ENCODE measurements at places on chromosomes 2 and 18.
A peak's percentile ranks its signal among the peaks of the same experiment; 100 is the strongest.

GRCh38 chr2:135494503-135494902 is 36.5 kb downstream of the ZRANB3 start:
- no peak for DNase-seq

GRCh38 chr18:42559069-42559690 is 556.3 kb downstream of the RIT2 start:
- DNase-seq = no peak

DNA sequence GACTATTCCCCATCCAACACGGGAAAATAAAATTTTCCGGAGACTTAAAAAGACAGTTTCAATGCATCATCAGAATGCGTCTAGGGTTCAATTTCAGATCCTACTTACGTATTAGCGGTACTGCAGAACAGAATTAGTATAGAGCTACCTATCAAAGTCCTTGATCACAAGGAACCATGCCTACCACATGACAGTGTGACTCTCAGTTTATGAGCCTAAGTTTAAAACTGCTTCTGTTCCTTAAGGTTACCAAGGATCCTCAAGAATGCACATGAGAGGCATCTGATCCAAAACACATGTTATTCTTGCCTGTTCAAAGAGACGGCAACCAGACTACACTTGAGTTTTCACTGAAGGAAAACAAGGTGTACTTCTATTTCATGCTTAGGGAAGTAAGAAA is 369.7 kb downstream of the EPHA4 start:
- no peak for DNase-seq

DNA sequence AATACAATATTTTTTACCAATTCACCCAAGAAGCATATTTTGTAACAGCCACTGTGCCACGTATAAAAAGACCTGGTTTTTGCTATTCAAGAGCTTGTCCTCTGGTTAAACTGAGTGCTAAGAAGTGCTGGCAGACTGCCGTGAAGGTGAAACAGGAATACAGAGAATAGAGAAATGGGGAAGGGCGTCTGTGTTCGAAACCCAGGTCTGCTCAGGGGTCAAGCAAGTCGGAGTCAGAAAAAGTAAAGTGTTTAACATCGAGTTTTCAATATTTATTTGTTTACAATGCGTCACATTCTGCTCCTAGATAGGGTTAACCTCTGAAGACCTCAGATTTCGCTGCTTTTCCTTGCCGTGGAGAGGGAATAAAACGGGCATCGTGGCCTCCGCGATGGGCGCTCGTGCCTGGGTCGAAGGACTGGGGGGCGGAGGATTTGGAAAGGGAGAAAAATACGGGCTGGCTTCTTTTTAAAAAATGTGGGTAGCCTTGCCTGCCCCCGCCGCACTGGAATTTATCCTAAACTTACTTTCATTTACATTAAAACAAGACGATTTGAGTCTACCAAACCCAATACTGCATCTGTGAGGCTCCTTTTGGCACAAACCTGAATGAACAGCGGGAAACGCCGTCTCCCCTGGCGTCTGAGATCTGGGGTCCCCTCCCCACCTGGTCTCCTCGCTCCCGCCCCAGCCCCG is 1.1 kb upstream of the SNTG2 start:
- DNase-seq = no peak

DNA sequence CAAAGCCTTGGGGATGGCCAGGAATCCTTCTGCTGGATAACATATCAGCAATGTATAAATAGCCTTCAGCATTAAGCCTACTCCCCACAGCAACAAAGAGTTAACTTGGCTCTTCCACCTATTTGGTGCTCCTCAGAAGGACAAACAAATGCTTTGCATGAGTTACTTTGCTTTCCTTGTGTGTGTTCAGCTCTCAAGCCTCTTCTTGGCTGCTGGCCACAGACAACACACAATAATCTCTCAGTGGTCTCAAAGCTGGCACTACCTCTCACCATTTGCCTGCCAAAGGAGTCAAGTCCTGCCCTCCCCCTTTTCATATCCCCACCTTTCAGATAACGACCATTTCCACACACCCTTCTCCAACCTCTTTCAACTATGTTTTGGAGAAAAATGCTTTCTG is 17.5 kb downstream of the FTCDNL1 start:
- DNase-seq = no peak

GRCh38 chr2:39264733-39265132 is 21.0 kb upstream of the CDKL4 start:
- no peak for DNase-seq

DNA sequence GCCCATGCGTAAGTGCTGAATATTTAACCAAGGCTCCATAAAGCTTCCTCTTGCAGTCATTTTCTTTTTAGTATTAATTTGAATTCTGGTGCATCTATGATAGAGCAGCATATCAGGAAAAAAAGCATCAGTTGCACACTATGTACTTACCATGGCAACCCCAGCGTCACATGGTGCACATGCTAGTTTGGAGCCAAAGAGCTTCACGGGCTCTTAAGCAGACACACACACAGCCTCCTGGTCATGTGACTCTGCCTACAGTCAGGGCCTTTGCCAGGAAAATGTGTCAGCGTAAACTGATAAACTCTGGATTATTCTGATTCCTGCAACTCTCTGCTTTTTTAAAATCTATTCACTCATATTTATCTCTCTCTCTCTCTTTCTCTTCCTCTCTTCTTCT is 30.2 kb downstream of the NYAP2 start:
- peak; percentile 38 for DNase-seq

DNA sequence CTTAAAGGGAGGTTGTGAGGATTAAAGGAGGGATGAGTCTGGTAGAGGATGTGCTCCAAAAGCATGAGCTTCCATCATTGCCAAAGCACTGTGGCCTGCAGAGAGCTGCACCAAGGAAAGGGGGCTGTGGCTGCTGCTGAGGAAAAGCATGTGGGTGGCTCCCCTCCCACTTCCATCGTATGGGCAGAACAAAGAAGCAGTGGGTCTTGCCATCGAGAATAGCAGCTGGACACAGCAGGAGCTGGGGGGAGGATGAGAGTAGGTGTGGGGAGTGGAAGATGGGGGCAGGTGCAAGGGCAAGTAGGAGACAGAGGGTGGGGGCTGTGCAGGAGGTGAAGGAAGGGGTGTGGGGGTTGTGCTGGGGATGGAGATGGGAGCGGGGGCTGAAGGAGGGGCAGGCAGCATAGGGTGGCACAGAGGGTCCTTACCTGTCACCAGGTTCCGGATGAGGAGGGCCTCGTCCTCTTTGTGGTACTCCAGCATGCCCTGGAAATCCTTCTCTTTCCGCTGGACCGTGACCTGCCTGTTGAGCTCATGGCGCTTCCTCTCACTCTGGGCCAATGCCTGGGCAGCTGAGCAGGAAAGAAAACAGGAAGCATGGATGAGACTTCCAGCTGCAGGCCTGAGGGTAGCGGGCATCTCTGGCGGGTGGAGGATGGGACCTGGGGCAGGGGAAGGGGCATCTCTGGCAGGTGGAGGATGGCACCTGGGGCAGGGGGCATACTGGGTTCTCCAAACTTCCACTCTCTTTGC is 33.6 kb upstream of the ACAA2 start:
- DNase-seq = no peak

DNA sequence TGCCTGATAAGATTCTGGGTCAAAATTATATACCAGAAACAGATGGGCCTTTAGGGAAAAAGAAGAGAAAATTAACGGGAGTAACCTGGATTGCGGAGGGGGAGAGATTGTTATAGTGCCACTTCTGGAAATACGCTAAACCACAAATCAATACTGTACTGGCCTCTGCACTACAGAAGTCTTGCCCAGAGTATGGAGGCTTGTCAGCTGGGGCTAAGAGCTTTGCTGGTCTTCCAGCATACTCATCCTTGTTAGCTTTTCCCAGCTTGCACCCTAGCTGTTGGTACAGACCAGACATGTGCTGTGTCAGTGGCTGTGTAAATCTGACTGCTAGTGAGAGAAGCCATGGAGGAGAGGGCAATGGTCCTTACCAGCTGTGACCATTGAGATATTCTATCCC is 8.9 kb downstream of the AGBL5 start:
- DNase-seq = no peak

DNA sequence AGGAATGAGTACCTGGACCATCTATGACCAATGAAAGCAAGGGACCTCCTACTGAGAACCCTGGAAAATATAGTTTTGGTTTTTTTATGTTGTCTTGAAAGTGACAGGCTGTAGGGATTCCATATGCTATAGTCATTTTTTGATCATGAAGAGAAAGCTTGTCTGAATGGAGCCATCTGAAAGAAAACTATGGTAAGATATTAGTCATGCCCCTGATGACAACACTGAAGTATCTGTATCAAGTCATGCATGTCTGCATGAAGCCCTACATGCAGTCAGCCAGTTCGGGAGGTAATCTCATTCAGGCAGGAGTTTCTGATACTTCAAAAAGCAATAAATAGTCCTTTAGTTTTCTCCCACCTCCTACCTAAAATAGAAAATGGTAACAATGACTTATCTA is 1042.0 kb downstream of the DPP10 start:
- DNase-seq = no peak

DNA sequence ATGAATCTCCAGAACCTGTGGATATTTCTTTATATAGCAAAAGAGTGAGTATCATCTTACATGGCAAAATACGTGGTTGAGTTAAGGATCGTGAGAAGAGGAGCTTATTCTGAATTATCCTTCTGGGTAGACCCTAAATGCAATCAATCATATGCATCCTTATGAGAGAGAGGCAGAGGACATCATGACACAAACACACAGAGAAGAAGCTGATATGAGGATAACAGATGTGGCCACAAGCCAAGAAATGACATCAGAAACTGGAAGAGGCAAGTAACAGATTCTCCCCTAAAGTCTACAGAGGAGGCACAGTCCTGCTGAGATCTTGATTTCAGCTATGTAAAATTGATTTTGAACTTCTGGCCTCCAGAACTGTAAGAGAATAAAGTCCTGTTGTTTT is 730.2 kb upstream of the ZNF804A start:
- no peak for DNase-seq

GRCh38 chr18:39753178-39753577 is 2187.6 kb upstream of the CELF4 start:
- no peak for DNase-seq

Measured in aorta (tissue), 5 donors.